Right atrium auricular region (tissue), 2 donors: ENCODE measurements at places on chromosomes 1 and 21. TPM values are rescaled to one million over a fixed set of nuclear protein-coding genes. Genes with fewer than 3 reads are reported as not detected.

Gene TTC39A
- 14.9 TPM for total RNA-seq

Gene NFASC
- 45.9 TPM for total RNA-seq

Gene ZBED6
- total RNA-seq, result 8.6 TPM

Gene NES
- 173 TPM for total RNA-seq

Gene DNAJC28
- total RNA-seq, result 3.0 TPM

Gene TFAP2E
- total RNA-seq, result not detected

Gene ZNF593OS
- not detected for total RNA-seq

Gene ARTN
- not detected for total RNA-seq

- DNase-seq, result no peak
Observed at GRCh38 chr1:151145304-151146071, 943 bp downstream of the SEMA6C start.

DNA sequence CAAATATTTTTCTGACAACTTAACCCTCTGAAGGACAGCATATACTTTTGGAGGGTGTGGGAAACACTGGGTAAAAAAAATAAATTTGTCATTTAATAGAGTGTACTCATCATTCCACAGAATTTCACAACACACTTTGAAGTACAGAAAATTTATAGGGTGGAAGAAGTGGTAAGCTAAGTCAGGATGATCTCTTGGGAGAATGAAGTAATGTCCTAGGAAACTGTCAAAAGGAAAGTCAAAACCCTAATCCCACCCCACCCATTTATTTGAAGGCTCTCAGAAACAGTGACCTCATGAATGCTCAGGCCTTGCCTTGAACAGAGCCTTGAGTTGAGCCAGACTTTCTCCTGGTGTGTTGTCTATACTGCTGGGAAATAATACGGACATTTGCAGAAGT is 7.3 kb upstream of the UAP1 start:
- no peak for DNase-seq

- DNase-seq, result no peak
Observed at GRCh38 chr21:29056538-29057050, 16.9 kb downstream of the CCT8 start.

DNA sequence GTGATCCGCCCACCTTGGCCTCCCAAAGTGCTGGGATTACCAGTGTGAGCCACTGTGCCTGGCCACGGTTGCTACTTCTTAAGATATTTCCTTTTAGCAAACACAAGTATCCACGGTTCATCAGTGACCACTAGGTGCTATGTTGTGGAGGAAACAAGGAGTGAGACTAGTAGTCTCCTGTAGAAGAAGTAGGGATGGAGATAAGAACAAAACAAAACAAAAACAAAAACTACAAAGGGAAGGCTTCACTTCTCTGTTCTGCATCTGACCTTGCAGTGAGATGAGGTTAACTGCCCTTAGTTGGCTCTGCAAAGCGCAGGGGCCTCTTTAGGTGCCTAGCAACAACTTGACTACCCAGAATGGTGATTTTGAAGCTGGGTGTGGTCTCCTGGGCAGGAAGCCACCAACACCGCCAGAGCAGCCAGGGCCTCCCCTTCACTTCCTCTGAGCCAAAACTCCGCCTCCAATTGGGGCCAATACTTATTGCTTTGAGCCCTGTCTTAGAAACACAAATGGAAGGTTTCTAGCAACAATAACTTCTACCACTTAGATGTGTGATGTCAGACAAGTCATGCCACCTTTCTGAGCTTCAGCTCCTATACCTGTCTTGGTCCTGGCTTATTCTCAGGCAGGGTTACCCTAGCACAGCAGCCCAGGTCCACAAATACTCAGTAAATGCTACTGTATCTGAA is 12.8 kb upstream of the CDC42 start:
- no peak for DNase-seq

- DNase-seq, result peak; percentile 75
Observed at GRCh38 chr21:34202553-34203372, 129.4 kb downstream of the MRPS6 start.

GRCh38 chr1:209383907-209384709 is 199.4 kb upstream of the CAMK1G start:
- DNase-seq, result no peak

DNA sequence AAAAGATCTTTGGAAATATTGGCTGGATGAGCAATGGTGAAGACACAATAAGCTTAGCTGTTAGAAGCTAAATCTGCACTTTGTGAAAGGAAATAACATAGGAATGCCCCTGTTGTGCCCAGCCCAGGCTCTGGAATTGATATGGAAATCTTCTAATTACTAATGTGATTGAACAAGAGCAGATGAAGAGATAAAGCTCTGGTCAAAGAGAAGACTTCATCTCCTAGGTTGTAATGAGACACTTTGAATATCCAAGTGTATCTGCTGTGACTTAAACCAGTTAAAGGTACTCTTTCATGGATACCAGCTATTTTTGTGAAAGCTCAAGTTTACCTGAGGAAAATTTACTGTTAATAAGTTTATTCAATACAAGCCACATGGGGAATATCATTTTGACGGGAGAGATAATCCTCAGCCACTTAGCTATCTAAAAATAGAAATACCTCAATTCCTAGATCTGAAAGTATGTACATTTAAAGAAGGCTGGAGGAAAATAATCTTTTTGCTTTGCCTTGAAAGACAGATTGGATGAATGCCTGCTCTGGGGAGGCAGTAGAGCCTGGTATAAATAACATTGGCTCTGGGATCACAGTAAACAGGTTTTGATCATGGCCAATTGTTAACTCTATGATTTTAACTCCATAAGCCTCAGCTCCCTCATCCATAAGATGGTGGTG is 494.0 kb upstream of the B3GALT2 start:
- no peak for DNase-seq

- no peak for DNase-seq
Observed at GRCh38 chr1:244205171-244205570, 154.1 kb downstream of the ZBTB18 start.

DNA sequence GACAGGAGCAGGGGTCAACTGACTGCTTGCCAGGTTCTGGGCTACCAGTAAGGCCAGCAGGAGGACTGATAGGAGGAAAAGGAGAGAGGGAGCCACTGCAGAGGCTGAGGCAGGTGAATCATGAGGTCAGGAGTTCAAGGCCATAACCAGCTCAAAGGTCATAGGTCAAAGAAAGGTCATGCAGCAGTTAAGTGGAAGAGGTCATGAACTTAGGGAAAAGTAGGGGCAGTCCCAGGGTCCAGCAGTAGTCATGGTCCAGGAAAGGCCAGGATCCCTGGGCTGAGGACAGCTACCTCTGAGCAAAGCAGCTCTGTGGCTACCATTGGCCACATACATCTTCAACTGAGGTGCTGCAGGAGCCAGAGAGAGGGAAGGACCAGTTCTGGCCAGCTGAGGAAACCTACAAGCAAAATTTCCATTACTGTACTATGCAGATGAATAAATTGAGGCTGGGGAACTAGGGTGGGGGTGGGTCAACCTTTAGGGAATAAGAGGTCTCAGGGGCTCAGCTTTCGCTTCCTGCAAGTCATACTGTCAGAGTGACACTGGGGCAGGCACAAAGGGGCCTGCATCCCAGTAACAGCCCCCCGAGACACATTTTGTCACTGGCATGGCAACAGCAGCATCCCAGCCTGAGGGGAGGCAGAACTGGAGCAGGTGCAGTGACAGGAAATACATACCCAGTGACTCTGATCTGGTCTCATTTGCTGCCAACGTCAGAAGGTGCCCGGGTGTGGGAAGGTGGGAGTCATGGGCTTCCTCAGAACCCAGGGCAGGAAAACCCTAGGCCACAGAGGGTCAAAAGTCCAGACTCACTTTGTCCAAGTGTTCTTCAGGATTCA is 5.2 kb upstream of the INPP5B start:
- no peak for DNase-seq

- DNase-seq, result no peak
Observed at GRCh38 chr1:88979054-88979748, 13.2 kb downstream of the KYAT3 start.

- DNase-seq, result peak; percentile 64
Observed at GRCh38 chr1:35894183-35894582, 11.2 kb downstream of the AGO1 start.

DNA sequence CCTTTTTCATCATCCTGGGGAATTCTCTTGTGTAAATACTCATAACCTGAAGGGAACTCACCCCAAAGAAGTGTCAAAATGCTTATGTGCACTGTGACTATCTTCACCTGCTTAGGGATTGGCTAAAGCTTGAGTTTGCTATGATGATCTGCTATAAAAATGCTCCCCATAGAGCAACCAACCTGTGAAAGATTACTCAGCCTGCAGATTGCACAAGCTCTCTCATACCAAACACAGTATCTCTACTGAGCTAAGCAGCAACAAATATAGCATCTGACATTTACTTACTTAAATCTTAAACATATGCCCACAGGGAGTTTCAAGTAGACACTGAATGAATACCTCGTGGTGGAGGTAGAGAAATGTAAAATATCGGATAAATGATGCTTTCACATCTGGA is 725.8 kb downstream of the MRPL39 start:
- no peak for DNase-seq
